Ascending aorta (tissue), 2 donors: ENCODE measurements at places on chromosomes 7 and 10. TPM values are rescaled to one million over a fixed set of nuclear protein-coding genes. Genes with fewer than 3 reads are reported as not detected.

Gene SLC18A2
- not detected for total RNA-seq

Gene CYP17A1
- total RNA-seq = 116 TPM

Gene GPR22
- total RNA-seq = not detected

Gene UCN3
- total RNA-seq = not detected

Gene CACNB2
- total RNA-seq = 0.96 TPM

Gene SPDYE8
- total RNA-seq = not detected

Gene UPK3B
- 7.6 TPM for total RNA-seq

DNA sequence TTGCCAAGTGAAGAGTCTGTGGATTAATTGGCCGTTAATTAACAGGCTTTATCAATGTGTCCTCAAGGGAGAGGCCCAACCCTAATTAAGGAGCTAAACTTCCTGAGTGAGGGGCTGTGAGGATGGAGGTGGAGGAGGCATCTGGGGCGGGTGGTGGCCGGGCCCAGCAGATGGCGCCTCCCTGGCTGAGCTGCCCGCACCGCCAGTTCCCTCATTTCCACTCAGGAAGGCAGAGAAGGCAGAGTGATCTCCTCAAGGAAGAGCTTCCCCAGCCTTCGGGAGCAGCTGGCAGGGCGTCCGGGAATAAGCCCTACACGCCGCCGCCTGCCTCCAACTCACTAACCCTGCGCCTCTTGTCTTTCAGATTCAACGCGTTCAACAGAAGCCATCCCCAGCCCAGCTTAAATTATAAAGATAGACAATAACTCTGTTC is 112.2 kb downstream of the CYTH3 start:
- DNase-seq = no peak

GRCh38 chr7:27155816-27156507 is 513 bp downstream of the HOXA7 start:
- DNase-seq = peak; percentile 65

DNA sequence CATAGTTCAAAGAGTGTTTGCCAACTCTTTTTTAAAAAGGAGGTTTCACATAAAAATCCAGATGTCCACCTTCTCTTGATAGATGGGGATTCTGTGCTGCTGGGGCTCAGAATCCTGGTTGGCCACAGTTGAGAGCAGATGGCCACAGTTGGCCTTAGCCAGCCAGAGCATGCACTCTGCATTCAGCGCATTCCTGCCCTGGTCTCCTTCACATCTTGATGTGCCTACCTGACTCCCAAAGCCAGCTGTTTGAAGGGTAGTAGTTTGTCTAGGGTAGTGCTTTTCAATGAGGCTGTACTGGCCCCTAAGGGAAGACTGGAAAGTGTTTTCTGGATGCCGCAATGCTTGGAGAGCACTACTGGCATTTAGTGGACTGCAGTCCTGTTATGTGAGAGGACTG is 208.1 kb upstream of the HDAC9 start:
- DNase-seq = no peak

DNA sequence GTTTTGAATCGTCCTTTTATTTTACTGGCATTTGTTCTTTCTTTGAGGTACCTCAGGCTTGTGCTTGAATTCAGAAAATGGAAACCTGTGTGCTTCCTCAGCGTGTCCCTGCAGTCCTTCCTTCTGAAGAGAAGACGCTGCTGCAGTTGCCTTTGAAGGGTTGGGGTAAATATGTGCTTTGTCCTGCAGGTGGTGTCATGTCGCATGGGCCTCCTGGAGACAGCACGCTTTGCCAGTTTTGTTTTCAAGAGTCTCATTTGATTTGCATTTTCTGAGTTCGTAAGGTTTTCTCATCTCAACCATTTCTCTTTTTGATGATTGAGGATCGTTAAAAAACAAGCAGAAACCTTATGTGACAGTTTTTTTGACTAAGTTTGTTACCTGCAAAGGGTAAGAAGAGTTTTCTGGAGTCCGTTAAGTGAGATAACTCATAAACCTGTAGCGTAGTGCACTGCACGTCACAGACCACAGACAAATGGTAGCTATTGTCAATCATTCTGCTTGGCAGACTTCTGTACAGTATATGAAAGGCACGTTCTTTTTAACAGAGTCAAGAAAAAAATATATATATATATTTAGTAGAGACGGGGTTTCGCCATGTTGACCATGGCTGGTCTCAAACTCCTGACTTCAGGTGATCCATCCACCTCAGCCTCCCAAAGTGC is 57.0 kb downstream of the CDC123 start:
- DNase-seq = no peak

DNA sequence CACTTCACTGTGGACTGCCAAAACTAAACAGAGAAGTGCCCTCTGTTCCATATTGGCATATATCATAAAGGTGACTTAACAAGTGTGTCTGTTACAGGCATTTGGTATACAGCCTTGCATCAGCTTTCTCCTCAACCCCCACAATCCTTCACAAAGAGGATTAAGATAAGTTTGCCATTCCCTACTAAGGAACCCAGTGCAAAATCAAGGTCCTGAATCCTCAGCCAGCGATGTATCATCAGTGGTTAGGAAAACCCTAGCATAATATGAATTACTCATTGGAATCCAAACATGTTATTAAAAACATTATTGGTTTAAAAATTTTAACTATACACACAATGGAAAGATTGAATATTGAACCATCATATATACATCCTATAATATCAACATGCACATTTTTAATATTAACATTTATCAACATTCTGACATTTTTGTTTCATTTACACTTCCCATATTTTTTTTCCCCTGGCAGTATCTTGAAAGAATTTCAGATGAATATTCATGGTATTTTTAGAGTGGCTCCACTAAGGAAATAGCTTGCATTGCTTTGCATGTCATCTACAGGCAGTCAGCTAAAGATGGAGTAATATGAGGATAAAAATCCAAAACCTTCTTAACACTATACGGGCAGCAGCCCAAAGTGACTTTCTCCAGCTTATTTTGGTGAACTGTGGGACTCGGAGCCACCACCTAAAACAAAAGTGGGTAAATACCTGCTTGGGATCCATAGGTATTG is 215.6 kb upstream of the CHRM2 start:
- no peak for DNase-seq

- no peak for DNase-seq
Observed at GRCh38 chr7:23941551-23941950, 231.5 kb downstream of the STK31 start.

DNA sequence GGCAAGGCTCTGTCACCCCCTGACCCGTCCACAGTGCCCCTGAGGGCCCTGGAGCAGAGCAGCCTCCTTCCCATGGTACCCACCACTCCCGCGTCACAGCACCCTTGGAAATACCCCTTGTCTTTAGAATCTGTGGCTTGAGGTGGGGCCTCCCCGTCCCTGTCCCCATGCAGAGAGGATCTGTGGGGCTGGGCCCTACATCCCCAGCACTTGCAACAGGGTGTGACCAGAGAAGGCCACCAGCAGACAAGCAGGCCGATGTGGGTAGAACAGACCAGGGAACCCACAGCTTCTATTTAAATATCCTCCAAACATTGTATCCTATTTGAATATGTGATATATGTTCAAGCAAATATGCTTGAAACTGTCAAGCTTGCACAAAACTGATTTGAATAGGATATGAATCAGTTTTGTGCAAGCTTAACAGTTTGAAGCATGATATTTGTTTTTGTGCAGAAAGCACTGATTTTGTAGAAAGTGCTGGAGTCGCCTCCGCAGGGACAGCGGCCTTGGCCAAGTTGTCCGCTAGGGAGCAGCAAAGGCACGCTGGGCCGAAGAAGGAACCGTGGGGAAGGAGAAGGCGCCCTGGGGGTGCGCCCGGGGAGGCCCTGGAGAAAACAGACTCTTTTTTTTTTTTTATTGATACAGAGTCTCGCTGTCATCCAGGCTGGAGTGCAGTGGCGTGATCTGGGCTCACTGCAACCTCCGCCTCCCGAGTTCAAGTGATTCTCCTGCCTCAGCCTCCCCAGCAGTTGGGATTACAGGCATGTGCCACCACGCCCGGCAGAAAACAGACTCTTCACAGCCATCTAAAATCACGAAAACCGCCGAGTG is 2.2 kb downstream of the CFAP46 start:
- DNase-seq = no peak

- DNase-seq = no peak
Observed at GRCh38 chr10:119350502-119351097, 143.2 kb downstream of the GRK5 start.
